ENCODE measurements at places on chromosomes 5 and 9.

- DNase-seq = no peak
Measured at GRCh38 chr5:84088996-84089395, 295.7 kb downstream of the EDIL3 start.

DNA sequence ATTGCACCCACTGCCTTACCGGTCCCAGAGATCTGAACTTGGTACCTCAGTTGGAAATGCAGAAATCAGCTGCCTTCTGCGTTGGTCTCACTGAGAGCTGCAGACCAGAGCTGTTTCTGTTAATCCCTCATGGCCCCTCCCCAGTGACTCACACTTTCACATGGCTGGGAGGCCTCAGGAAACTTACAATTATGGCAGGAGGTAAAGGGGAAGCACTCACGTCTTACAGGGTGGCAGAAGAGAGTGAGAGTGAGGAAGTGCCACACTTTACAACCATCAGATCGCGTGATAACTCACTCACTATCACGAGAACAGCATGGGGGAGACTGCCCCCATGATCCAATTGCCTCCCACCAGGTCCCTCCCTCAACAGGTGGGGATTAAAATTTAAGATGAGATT, 648.5 kb downstream of the MTRR start:
- no peak for DNase-seq

DNA sequence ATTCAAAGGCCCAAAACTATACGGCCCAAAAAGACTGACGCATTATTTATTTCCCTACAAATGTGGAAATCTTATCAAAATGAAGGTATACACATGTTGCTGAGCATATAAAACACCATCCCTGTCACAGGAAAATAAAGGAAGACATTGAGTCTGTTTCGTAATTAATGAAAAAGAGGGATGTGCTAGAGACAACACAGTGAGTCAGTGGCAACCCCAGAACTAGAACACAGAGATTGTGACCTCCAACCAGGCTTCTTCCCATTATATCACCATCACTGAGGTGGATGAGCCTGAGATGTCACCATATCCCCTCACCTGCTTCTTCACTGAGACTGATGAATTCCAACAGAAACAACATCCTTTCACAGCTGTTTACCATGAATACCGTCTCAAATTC, 3.8 kb downstream of the NDUFA8 start:
- no peak for DNase-seq

GRCh38 chr5:31763424-31763823, 124.5 kb downstream of the PDZD2 start:
- no peak for DNase-seq

GRCh38 chr5:152644029-152644728, 239.1 kb upstream of the NMUR2 start:
- no peak for DNase-seq

Data from vagina (tissue), 2 donors.